ENCODE measurements at places on chromosomes 2 and 18.

GRCh38 chr18:46630160-46630559 is 26.9 kb downstream of the LOXHD1 start:
- no peak for DNase-seq

GRCh38 chr2:6309415-6310255 is 556.1 kb downstream of the CMPK2 start:
- DNase-seq: peak; percentile 57

DNA sequence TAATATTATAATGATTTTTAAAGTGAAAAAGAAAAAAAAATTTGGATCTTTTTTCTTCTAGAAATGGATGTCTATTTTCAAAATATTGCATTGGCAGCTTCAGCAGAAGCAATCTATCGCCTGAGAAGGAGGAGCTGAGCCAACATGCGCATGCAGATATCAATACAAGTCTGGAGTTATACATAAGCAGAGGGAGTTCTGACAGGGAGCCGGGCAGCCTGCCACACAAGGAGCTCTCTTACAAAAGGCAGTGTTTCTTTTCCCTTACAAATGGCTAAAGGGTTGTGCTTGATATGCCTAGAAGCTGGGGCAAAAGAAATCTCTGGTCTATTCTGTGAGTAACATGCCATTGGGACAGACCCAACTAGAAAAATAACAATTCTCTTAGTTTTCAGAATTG is 291.9 kb upstream of the TRIB2 start:
- no peak for DNase-seq

DNA sequence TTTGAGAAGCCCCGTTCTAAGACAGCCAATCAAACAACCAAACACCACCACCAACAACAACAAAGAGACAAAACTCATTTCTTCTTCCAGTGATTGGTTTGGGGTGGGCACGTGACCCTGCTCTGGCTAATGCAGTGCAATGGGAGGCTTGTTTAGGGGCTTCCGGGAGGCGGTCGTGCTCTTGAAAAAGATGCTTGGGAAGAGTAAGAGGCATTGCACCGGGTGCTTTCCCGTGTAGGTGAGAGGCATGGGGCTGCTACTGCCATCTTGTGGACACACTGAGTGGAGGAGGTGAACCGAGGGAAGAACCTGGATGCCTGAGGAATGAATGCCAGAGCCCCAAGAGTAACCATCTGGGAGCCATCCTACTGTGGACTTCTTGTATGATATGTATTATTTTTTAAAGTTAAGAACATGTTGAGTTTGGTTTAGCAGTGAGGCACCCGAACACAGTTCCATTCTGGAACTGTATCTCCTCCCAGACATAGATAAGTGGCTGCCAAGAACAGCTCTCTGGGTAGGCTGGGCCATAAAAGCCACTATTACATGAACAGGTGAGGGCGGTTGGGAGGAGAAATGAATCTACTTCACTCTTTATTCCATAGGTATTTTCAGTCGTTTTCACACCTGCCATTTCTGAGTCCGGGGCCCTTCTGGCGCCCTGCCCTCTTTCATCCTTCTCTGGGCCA is 19.1 kb upstream of the ARHGAP25 start:
- DNase-seq: peak; percentile 49

- DNase-seq: no peak
Observed at GRCh38 chr18:21636769-21637168, 24.7 kb downstream of the SNRPD1 start.

GRCh38 chr2:210938228-210938627 is 381.8 kb downstream of the CPS1 start:
- no peak for DNase-seq

DNA sequence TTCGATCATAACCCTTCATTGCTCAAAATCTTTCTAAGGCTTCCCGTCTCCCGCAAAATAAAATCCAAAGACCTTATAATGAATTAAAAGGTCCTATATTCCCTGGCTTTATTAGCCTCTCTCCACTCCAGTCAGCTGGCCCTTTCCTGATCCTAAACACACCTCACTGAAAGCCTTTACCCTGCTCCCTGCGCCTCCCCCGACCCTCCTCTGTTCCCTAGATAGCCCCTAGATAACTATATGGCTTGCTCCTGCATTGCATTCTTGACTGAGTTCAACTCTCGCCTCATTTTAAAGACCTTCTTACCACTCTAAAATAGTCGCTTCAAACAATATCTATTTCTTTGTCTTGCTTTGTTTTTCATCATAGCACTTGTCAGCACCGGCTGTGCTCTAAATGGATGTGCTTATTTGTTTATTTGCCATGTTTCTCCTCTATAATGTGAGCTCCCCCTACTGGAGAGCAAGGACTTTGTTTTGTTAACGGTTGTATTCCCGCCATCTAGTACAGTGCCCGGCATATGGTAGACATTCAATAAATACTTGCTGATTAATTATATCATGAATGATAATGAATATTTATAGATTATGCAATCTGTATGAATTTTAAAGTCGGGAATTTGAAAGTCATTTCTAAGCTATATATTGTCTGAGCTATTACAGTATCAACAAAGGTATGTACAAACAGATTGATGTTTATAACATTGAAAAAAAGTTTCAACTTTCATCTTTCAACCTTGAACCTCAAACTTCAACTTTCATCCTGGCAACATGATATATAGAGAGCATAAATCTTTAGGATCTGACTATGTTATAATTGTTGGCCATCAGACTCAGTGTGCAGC is 32.4 kb upstream of the VIT start:
- peak; percentile 49 for DNase-seq

DNA sequence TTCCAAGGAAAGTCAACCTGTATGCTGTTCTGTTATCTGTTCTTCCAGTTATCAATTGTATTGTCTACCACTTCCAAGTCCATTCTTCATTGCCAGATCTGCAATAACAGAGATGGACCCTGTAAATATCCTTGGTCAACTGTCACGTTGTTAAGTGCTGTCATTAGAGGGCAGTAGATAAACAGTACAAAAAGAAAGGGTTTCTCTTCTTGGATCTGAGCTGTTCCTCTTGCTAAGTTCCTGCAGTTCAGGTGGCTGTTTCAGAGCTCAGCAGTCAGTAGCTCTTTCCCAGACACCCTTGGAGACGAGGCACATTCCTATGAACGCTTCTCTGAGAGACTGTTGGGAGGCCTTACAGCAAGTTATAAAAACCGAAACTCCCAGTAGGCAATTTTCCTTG is 957.1 kb upstream of the CHAC2 start:
- peak; percentile 8 for DNase-seq

- DNase-seq: no peak
Observed at GRCh38 chr2:53381271-53381670, 386.3 kb upstream of the CHAC2 start.

GRCh38 chr18:34281290-34281689 is 56.6 kb upstream of the NOL4 start:
- no peak for DNase-seq

DNA sequence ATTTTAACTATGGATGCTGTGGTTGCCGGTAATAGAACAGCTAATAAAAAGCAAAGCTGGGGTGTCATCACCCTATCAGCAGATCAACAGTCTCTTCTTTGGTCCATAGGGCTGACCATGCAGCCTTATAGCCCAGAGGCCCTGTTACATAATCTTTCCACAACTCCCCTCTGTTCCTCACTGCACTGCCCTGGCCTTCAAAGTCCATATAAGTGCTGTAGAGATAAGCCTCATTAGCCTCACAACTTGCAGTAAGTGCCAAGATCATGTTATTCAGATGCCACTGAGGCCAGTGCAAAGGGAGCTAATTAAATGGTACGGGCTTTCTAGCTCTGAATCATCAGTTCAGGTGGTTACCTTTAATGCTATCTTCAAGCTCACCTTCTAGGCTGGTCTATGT is 89.7 kb upstream of the CXCR4 start:
- DNase-seq: no peak

- no peak for DNase-seq
Observed at GRCh38 chr2:11352781-11353537, 8.5 kb upstream of the ROCK2 start.

GRCh38 chr2:190103144-190103543 is 40.6 kb upstream of the MSTN start:
- DNase-seq: no peak

DNA sequence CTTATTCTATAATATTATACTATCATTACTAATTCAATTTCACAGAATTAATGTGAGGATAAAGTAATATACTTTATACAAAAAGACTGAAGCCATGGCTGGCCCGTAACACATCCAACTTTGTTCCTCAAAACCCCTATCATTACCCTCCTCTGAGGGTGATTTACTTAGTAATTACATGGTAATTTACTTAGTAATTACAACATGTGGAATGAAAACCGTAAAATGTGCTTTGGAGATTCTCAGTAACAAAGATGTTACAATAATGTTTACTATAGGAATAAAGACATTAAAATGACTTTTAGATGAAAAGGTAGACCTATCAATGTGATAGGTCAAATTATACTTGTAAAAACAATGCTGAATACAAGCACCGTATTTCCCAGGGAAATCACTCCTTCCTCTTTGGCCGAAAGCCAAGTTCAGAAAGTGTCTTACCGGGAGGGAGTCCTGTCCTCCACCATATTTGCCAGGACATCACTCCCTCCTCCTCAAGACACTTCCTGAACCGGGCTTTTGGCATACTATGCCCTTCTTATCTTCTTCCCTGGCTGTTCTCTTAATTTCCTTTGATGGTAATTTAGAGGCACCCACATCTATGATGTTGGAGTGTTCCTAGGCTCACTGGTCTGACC is 1047.8 kb downstream of the SOCS6 start:
- no peak for DNase-seq

- DNase-seq: peak; percentile 27
Observed at GRCh38 chr2:169082995-169083394, 13.6 kb downstream of the DHRS9 start.

DNA sequence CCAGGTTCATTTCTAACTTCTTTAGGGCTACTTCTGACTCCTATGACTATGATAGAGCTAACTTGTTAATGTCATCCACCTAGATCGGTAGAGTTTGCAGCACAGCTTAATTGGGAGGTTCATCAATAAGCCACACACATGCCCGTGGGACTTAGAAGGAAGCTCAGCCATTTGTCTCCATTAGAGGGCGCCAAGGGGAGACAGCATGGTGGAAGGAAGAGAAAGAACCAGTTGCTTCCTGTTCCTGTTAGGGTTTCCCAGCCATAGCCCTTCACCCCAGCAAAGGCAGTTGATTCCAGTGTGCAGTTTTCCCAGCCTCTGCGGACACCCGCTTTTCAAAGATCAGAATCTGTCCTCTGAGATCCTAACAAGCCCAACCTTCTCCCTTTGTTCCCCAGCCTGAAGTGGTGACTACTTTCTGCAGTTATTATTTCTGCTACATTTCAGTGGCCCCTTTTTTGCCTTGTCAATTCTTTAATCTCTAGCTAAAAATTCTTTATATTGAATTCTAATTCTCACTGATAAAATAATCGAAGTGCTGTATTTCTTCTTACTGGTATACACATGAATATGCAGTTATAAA is 30.3 kb downstream of the MAIP1 start:
- no peak for DNase-seq

DNA sequence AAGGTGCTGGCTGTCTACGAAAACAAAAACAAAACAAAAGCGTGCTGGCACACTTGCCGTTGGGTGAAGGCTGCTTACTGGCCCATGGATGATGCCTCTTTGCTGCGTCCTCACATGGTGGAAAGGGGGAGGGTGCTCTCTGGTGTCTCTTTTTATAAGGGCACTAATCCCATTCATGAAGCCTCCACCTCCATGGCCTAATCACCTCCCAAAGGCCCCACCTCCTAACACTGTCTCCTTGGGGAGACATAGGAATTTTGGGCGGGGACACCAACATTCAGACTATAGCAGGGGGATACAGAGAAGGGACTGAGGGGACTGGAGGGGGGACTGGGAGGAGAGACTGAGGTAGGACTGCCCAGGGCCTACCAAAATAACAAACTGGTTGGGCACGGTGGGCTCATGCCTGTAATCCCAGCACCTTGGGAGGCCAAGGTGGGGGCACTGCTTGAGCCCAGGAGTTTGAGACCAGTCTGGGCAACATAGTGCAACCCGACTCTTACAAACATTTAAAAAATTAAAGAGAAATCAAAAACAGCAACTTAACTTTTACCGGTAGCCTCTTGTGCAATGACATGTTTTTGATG is 14.5 kb downstream of the PTMA start:
- no peak for DNase-seq

- DNase-seq: no peak
Observed at GRCh38 chr2:164593541-164593940, 27.7 kb downstream of the GRB14 start.
